Cerebellar nuclear complex (tissue), 1 donor: ENCODE measurements at places on chromosomes 2 and 18.

GRCh38 chr2:53424902-53425301, 342.7 kb upstream of the CHAC2 start:
- no peak for DNase-seq

DNA sequence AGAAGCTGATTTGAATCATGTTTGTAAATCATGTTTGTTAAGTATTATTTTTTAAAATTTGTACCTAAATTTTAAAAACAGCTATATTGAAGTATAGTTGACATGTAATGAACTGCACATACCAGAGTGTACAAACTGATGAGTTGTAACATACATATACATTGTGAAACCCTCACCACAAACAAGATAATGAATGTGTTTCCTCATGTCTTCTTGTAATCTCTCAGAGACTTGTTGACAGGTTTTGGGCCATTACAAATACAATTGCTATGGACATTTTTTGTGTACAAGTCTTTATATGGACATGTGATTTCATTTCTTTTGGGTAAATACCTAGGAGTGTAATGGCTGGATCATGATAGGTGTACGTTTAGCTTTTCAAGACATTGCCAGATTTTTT, 21.5 kb downstream of the WDR43 start:
- DNase-seq: no peak

- no peak for DNase-seq
Measured at GRCh38 chr18:50917021-50917420, 38.1 kb downstream of the ME2 start.

DNA sequence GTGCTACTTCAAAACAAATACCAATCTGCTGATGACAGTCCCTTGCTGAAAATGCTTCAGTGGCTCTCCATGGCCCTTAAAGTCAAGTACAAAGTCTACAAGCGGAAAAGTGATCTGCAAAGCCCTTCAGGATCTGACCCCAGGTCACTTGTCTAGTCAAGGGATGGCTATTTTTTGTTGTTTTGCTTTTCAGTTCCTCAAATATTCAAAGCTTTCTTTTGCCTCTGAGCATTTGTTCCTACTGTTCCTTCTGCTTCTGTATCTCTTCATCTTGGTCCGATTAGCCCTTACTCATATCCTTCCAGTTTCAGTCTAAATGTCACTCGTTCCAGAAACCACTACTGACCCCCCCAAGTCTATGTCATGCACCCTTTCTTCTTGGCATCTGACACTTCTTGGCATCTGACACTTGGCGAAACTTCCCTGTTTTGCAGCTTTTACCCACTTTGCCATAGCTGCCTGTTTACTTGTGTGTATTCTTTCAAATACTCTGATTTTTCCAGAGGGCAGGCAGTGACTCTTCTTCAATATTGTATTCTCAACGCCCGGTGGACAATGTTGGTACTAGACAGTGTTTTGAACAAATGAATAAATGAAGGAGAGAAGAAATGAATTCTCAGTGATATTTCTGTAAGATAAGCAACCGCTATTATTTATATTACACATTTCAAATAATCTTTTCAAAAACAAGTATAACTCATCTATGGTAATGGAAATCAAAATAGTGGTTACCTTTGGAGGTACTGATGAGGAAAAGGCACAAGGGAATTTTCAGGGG, 175.9 kb upstream of the FN1 start:
- no peak for DNase-seq

DNA sequence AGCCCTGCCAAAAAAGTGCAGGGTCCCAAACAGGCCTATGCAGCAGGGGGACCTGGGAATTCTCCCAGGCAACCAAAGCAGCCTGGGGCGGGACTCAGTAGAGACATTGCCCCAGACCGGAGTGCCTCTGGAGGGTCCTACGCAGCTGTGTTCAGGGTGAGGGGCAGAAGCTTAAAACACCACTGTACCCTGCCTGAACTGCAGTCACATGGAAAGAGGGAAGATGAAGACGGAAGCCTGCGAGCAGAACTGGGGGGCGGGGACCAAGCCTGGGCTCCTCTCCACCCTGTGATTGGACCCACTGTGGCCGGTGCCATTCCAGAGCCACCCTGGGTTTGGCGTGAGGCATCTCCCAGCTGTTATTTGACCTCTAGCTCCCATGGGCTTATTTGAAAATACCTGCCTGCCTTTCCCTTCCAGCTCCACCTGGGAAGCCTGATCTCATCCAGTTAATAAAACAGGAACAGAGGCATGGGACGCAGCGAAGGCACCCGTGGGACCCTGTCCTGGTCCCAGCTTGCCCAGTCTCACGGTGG, 183.1 kb downstream of the SMAD2 start:
- DNase-seq: no peak

DNA sequence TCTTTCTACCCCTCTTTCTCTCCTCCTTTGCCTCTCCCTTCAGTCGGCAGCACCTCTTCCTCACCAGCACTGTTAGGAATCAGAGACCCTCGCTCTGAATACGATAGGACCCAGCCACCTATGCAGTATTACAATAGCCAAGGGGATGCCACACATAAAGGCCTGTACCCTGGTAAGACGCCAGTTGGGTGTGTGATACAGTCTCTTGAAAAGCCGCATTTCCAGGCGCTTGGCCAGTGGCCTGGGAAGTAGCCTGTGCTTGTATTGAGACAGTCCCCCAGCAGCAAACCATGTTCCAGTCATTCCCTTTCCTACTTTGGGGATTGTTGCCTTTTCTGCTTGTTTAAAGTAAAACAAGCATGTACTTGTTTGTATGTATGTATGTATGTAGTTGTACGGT, 118.4 kb upstream of the DAPL1 start:
- no peak for DNase-seq

DNA sequence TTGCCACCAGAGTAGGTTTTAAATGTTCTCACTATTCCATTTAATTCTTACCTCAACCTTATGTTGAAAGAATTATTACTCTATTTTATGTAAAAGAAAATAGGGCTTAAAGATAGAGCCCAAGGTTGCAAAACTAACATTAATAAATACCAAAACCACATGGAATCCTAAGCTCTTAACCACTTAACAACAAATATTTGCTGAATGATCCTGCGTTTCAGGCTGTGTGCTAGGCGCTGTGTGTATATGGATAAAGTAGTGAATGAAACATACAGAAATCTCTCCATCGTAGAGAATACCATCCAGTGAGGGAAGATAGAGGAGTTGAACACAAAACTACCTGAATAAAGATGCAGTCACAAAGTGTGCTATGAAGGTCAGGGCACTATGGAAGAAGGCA, 485.1 kb downstream of the THSD7B start:
- no peak for DNase-seq

DNA sequence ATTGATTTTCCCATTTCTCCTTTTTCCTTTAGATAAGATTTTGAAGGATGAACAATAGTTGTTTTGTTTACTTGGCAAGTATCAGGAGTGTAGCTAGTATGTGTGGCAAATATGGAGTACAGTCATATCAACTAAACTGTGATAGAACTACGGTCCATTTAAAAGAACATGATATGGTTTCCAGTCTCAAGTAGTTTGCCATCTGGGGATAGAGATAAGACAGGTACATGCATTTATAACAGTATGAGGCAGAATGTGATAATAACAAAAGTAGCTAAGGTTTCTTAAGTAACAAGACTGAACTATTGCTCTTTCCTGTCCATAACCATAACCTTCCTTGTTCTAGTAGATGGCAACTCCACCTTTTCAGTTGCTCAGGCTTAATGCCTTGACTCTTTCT, 75.6 kb upstream of the TACR1 start:
- DNase-seq: no peak
